NCI-H1694 (cell line): ENCODE measurements at places on chromosomes 3 and 15.

DNA sequence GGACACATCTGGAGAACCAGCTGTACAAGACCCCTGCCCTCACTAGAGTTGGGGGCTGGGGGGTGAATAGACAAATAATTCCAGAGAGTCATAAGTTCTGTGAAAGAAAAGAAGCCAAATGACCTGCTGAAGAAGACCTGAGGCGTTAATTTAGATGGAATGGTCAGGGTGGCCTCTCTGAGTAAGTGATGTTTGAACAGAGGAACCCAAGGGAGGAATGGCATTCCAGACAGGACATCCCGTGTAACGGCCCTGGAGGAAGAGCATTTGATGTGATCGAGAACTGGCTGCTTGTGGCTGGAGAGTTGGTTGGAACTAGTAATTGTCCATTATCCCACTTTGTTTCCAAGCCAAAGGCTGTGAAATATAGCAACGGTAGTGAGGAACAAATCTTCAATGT lies 1.7 kb downstream of the NR2C2 start:
- DNase-seq: no peak

GRCh38 chr3:126654571-126655383 lies at the start of gene TXNRD3:
Gene TXNRD3, minus strand, starts transcription at chr3:126655124.
- DNase-seq: peak; percentile 21

DNA sequence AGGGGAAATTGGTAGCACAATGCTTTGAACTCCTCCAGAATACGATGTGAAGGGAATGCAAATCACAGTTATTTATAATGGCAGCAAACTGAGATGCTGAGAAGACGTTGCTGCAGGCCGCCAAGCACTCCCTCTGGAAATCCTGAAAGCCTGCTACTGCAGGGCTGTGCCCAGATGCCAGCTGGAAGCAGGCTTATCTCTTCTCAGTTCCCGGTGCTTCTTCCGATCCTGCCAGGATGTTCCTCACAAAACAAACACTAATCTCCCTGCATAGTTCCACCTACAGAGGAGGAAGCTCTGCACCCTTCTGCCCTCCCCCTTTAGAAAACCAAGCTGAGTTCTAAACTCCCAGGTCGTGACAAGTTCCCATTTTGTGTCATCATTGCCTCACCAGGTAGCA lies 201.7 kb upstream of the BCL6 start:
- DNase-seq: no peak

DNA sequence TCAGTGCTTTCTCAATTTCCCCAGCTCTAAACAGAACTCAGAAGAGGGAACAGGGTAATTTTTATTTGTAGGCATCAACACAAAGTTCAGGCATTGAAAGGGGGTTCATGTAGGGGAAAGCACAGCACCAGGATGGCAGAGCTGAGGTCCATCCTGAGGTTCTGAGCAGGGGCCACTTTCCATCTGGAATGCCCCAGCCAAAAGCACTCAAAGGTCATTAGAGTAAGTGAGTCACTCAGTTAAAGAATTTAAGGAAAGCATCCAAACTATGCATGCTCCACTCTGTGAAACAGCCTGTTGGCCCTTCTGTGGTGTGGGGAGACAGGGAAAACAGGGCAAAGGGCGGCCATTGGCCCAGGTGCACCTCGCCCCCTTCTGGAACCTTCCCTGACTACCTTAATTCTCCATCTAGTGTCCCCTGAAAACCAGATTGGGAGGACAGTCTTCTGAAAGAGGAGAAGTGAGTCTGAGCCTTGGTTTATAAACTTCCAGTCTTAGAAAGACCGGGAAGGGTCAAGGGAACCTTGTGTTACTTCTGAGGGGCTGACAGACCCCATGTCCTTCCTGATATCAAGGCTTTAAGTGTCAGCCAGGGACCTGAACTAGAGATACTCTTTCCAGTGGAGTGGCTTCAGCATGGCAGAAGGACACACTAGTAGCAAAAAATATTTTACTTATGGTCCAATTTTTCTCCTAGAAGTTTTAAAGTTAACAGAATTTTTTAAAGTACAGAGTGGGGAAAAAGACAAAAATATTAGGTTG lies 133.3 kb downstream of the MYLK start:
- no peak for DNase-seq

- peak; percentile 2 for DNase-seq
Observed at GRCh38 chr3:121855555-121855954, 20.5 kb downstream of the EAF2 start.

- no peak for DNase-seq
Observed at GRCh38 chr3:37945807-37946530, 44.6 kb upstream of the VILL start.

DNA sequence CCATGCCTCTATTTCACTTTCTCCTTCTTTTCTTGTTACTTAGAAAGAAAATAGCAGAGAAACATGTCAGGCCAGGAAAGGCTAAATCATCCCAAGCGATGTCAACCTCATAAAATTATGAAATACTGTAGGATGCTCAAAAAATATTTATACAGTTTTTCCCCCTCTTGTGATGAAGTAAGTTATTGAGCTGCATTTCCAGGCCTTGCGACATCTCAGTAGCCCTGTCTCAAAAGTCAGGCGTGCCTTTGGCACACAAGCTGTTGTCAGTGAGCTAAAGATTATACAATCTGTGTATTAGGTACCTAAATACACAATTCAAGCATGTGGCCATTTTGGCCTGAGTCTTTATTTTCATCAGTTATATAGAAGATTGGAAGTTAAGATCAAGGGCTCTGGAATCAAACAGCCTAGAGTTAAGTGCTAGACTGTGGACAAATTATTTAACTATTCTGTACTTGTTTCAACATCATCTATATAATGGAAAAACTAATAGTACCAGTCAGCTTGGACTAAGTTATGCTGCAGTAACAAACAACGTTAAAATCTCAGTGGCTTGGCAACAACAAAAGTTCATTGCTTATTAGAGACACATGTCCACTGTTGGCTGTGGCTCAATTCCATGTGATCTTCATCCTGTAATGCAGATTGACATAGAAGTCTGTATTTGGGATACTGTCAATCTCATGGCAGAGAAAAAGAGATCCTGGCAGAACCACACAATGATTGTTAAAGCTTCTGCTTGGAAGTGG lies 406.4 kb upstream of the PROK2 start:
- DNase-seq: no peak

DNA sequence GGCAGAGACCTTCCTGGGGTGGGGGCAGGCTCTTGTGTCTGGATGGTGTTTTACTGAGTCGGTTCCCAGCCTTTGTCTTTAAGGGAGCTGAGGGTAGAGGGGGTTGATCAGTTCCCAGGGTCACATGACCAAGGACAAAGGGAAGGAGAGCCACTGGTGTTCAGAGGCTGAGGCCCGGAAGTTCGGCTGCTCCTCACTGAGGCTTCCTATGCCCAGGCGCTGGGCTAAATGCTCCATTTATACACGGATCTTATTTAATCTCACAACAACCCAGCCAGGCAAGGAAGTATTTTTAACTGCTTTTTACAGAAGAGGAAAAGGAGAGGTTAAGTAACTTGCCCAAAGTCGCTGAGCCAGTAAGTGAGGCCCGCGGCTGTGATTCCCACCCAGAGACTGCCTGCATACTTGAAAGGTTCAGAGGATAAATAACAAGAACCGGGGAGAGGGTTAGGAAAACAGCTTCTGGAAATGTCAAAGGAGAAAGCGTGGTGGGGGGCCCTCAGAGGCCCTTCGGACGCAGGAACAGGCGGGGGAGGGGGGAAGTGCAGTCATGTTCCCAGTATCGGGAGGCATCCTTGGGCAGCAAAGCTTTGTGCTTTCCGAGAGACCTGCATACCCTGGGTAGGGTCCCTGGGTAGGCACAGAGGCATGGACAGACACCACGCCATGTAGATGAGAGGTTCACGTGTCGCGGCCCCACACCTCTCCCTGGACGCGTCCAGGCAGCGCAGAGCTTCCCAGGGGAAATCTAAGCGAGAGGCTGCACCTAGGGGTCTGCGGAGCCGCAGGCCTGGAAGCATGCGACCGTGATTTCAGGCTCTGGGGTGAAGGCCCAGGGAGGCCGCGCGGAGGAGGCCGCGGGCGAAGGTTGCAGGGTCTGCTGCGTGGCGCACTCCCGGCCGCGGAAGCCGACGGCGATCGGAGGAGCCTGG lies 21.3 kb downstream of the EPHB3 start:
- no peak for DNase-seq

DNA sequence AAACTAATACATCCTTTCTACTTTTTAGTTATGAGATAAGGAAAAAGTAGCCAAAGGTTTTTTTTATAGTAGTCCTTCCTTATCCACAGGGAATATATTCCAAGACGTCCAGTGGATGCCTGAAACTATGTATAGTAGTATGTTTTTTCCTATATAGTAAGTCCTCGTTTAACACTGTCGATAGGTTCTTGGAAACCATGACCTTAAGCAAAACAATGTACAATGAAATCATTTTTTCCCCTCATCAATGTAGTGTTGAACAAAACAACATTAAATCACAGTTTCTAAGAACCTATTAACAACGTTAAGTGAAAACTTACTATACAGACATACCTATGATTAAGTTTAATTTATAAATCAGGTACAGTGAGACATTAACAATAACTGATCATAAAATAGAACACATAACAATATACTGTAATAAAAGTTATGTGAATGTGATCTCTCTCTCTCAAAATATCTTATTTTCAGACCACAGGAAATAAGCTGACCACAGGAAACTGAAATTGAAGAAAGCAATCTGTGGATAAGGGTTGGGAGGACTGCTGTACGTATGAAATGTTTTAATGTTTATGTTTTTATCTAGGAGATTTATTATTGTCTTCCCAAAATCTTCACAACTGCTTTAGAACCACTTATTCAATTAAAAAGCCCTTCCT lies 20.6 kb downstream of the COPS2 start:
- DNase-seq: no peak

DNA sequence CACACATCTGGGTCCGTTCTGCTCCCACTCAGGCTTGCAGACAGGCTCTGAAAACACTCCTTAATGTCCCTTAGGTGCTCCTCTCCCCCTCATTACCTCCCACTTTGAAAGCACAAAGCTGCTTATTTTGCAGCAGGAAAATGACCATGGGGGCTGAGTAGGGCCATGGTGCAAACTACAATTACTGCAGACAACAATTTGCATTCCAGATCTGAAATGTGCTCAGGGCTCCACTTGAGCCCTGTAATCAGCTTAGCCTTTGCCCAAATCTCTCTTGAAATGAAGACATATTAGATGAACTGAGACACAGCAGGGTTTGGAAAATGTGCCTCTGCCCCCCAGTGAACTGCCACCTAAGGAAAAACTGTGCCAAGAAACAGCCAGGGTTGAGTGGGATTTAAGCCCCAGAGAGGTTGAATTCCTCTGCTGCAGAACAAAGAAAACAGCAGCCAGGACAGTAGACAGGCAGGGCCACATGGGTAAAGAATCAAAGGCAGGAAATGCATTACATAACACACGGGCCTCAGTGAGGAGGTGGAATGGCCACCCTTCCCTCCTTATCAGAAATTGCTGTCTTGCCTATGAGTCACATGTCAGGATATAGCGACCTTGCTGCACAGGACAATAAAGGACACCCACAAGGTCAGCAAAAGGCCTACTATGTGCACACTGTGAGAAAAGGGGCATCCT lies 126.8 kb upstream of the ARHGEF3 start:
- DNase-seq: no peak

DNA sequence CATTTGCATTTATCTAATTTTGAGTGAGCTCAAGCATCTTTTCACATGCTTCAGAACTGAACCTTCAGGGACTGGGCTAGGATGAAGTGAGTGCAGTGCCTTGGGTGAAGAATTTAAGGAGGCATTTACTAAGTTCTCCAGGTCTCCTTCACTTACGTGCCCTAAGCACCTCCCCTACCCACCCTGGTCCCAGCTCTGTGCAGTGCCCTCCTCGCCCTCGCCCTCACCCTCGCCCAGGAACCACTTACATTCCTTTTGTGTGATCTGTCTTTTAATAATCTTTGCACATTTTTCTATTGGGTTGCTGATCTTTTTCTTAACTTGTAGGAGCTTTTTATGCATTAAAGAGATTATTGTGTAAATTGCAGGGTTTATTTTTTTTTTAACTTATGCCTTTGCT lies 322.6 kb downstream of the THSD4 start:
- no peak for DNase-seq

DNA sequence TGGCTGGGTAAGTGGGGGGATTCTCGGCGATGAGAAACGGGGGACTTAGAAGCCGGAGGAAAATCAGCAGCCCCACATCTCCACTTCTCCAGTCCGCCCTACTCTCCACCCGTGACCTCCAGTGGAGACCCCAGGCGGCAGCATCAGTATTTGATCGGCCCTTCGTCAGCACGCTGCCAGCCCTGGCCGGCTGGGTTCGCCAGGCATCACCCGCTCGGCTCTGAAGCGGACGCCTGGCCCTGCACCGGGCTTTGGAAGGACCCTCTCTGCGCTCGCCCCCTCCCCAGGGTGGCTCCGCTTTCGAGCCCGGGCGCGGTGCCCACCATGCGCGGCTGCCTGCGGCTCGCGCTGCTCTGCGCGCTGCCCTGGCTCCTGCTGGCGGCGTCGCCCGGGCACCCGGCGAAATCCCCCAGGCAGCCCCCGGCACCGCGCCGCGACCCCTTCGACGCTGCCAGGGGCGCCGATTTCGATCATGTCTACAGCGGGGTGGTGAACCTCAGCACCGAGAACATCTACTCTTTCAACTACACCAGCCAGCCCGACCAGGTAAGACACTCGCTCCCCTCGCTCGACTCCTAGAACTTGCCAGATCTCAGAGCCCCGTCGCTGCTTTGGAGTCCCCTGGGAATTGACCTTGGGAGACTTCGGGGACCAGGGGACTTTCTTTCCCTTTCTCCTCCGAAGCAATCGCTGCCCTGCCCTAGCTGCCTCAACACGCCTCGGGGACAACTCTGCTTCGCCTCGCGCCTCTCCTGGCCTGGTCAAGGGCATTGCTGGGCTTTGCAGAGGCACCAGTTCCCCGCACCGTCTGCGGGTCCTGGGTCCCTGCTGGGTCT lies 561 bp downstream of the SIDT1 start:
- no peak for DNase-seq

- no peak for DNase-seq
Observed at GRCh38 chr3:171333784-171334464, 126.3 kb downstream of the TNIK start.

GRCh38 chr15:50182219-50183013 lies 420 bp downstream of the SLC27A2 start:
- no peak for DNase-seq

GRCh38 chr3:84042399-84043106 lies 916.2 kb upstream of the CADM2 start:
- DNase-seq: no peak

DNA sequence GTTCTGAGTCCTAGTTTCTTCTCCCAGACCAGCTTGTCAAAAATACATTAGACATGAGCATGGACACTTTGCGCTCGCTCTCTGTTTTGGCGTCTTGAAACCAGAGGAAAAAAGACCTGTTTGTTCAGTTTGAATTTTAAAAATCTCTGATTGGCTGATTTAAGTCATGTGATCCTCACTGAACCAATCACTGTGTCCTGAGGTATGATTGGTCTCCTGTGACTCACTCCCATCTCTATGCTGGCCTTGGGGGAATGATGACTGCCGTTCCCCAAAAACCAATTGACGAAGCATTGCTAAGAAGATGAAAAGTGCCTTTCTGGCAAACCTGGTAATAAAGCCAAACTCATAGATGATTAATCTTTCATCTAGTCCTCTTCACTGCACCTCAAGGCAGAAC lies 256.5 kb downstream of the IL5RA start:
- no peak for DNase-seq
